ENCODE measurements at places on chromosomes 2 and 18. TPM values are rescaled to one million over a fixed set of nuclear protein-coding genes. Genes with fewer than 3 reads are reported as not detected.

SP100 gene
- 35.8 TPM for total RNA-seq

CHCHD5 gene
- 7.9 TPM for total RNA-seq

TEX44 gene
- not detected for total RNA-seq

GPC1 gene
- total RNA-seq = 130 TPM

CLEC4F gene
- not detected for total RNA-seq

CCDC74A gene
- total RNA-seq = 6.0 TPM

ZSWIM2 gene
- not detected for total RNA-seq

NEURL3 gene
- 6.3 TPM for total RNA-seq

CD207 gene
- not detected for total RNA-seq

ICA1L gene
- total RNA-seq = 1.9 TPM

TNS1 gene
- 12.0 TPM for total RNA-seq

CCDC85A gene
- not detected for total RNA-seq

FER1L5 gene
- under 0.01 TPM for total RNA-seq

TSHZ1 gene
- 3.6 TPM for total RNA-seq

L3MBTL4 gene
- 1.9 TPM for total RNA-seq

PROM2 gene
- total RNA-seq = 37.1 TPM

TTC31 gene
- total RNA-seq = 8.0 TPM

MROH2A gene
- not detected for total RNA-seq

KLHL30 gene
- 0.85 TPM for total RNA-seq

CNTNAP5 gene
- total RNA-seq = not detected

DSC3 gene
- 260 TPM for total RNA-seq

UGT1A10 gene
- not detected for total RNA-seq

FSHR gene
- total RNA-seq = not detected

PLEKHH2 gene
- total RNA-seq = 1.7 TPM

POTEJ gene
- total RNA-seq = not detected

ANTXR1 gene
- total RNA-seq = 4.6 TPM

DAW1 gene
- total RNA-seq = 0.64 TPM

COLEC11 gene
- not detected for total RNA-seq

DSG3 gene
- total RNA-seq = 215 TPM

SLC4A3 gene
- total RNA-seq = 5.3 TPM

LRP1B gene
- under 0.01 TPM for total RNA-seq

CPO gene
- not detected for total RNA-seq

ICOS gene
- not detected for total RNA-seq

SERPINB12 gene
- total RNA-seq = 0.48 TPM

HRH4 gene
- 0.64 TPM for total RNA-seq

All from tracheal epithelial cell (primary cell).